ENCODE measurements at places on chromosomes 3 and 15.

DNA sequence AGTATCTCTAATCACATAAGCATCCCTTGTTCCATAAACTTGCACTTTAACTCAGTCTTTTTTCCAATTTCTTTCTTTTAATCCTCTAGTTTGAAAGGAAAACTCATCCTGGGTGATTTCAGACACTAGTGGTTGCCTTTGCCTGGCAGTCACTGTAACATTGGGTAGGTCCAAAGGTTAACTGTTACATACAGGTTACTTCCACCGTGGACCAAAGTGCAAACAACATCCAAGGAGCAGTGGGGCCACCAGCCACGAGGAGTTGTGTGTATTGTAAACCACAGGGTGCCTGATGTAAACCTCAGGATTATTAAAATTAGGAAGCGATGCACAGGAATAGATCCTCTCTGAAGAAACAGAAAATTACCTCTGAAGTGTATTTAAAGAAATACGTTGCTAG lies 75.0 kb downstream of the HCN4 start:
- DNase-seq = no peak

DNA sequence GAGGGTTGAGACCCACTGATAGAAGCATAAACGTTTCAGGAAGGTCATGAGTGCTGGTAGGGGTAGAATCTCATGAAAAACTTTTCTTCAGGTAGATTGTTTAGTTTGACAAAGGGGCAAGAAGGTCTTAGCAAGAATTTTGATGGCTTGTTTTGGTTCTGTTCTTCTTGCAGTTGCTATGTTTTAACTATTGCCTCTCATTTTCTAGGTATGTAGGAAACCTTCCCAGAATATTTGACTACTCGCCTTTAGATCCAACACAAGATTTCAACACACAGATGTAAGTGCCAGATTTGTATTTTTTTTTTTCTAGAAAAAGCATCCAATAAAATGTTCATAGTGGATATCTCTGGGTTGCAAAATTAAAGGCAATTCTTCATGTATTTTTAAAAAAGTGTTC lies 77.1 kb downstream of the USP13 start:
- DNase-seq = no peak

DNA sequence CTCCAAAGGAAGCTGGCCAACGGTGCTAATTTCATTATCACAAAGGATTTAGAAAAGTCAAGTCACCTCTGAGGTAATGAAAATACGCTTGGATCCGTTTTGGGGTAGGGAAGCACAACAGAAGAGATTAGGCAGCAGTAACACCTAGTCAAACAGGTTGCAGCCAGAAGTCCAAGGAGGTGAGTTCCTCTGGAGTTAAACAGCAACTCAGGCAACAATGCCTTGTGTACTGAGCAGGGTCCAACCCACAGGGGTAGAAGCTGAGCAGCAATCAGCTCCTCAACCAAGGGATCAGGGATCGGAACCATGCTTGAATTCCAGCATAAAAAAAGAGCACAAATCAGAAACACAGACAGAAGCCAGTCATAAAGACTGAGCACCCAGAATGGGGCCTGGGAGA lies 88.1 kb upstream of the SPRED1 start:
- no peak for DNase-seq

DNA sequence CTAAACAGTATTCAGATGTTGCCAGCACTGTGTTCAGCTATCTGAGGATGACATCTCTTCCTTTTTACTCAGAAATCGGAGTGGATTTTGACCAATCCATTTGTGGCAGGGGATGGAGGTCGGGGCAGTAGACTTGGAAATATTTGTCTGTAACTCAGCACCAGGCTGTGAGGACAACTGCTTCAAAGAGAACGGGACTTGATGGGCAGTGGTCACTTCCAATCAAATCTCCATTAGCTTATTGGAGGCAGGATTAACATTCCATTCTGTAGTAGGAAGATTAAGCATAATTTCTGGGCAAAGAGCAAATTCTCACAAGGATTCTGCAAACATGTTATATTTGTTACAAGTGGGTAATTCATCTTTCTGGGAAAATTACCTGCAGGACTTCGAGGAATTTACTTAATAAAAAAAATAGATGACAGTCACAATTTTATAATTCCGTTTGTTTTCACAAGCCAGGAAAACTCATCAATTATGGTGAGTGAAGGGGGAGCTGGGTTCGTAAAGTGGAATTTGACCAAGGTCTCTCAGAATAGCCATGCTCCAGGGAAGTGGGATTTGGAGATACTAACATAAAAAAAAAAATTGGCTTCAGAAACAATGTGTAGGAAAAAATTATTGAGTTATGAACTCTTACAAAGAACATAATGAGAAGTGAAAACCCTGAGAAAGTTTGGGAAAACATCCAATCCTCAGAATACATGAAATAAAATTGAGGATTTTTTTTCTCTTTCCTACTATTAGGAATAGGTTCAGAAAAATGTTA lies 18.1 kb downstream of the CRABP1 start:
- no peak for DNase-seq

GRCh38 chr15:59968314-59968713 lies 35.8 kb upstream of the FOXB1 start:
- DNase-seq = no peak

- peak; percentile 37 for DNase-seq
Measured at GRCh38 chr3:132660811-132661070, 612 bp downstream of the UBA5 start.

GRCh38 chr3:60090548-60090947 lies 1040.7 kb upstream of the CFAP20DC start:
- no peak for DNase-seq

GRCh38 chr3:29612536-29612935 lies 331.7 kb downstream of the RBMS3 start:
- DNase-seq = no peak
